ENCODE measurements at places on chromosomes 7 and 10.

DNA sequence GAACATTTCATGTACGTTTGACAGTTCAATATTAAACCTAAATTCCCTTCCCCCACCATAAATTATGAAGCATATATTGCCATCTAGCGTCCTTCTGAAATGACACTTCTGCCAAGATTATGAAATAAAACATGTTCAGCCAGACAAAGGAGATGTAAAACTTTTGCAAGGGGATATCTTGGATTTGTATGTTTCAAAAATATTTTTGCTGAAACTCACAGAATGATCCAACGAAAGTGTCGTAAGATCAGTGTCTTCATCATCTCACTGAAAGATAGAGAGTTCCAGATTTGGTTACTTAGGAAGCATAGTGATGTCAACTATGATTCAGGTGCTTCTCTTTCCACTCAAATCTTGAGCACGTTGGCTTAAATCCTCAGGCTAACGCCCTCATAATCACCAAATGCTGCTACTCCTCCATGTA lies 904.3 kb downstream of the XPNPEP1 start:
- no peak for DNase-seq

GRCh38 chr7:118132764-118133163 lies 51.2 kb upstream of the LSM8 start:
- DNase-seq: no peak

DNA sequence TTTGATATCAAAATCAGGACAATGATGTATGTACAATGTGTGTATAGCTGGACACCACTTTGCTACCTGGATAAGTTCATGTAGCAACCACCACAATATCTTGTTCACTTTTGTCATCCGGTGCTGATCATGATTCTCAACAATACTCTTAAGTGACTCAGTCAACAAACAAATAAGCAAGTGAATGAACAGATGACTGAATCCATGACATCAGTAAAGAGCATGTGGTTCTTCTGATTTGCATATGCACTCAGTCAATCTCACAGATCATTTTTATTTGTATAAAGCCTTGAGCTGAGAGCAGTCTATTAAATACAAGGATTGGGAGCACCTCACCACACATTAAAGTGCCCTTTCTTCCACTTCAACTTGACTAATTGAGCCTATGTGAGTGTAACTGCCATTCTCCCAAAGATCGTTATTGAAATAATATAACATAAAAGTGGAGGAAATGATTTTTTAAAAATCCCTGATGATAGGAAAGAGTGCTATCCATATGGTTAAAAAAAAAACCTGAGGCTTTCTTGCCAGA lies 69.5 kb downstream of the NPSR1 start:
- no peak for DNase-seq

GRCh38 chr10:111835574-111835973 lies 348.0 kb downstream of the GPAM start:
- no peak for DNase-seq

DNA sequence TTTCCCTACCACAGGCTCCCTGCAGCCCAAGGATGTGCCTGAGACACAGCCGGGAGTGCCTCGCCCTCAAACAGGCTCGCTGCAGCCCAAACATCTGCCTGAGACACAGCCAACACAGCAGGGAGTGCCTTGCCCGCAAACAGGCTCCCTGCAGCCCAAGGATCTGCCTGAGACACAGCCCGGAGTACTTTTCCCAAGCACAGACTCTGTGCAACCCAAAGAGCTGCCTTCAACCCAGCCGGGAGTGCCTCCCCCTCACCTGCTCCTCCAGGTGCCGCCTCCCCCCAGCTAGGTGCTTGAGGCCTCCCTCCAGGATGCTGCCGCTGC lies 42.9 kb downstream of the ANTXRL start:
- no peak for DNase-seq

DNA sequence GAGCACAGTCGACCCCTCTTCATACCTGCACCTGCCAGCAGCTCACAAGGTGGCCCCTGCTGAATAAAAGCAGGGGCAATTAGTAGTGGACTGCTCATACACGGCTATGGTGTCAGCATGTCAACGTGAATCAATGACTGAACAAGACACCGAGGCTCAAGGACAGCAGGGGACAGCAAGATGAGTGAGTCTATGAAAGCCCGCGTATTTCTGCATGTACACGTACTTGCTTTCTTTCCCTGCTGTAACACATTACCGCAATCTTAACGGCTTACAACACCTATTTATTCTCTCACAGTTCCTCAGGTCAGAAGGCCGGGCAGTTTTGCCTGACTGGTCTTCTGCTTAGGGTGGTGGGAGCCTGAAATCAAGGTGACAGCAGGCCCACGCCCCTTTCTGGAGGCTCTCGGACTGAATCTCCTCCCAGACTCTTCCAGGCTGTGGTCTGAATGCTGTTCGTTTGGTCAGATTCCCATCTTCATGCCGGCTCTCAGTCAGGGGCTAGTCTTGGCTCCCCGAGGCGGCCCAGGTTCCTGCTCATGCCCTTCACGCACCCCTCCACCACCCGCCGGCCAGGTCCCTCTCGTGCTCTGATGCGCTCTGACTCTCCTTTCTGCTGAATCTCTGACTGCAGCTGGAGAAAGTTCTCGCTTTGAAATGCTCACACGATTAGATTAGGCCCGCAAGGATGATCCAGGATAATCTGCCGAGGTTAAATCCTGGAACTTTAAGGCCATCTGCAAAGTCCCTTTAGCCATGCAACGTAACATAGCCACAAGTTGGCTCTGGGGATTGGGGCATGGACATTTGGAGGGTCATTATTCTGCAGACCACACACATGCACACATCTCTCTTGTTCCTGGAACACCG lies 7.8 kb upstream of the PPP2R2D start:
- no peak for DNase-seq

DNA sequence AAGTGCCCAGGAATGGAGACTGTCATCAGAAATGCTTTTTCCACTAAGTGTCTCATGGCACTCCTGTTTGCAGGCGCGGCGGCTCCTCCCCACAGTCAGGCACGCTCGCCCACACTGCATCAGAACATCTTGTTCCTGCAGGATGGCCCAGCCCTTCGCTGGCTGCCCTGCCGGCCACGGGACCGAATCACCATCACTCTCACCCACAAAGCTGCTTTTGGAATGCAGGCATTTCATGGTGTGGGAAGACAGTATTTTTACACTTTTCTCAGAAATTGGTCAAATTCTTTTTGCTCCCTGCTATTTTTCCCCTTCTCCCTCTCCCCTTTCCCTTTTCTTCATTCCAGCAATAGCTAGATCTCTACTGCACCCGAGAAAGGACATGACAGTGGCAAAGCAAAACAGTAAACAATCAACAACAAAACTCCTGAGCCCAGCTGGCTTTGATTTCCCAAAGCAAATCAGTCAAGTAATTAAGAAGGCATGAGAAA lies 176.1 kb upstream of the TNS3 start:
- no peak for DNase-seq

DNA sequence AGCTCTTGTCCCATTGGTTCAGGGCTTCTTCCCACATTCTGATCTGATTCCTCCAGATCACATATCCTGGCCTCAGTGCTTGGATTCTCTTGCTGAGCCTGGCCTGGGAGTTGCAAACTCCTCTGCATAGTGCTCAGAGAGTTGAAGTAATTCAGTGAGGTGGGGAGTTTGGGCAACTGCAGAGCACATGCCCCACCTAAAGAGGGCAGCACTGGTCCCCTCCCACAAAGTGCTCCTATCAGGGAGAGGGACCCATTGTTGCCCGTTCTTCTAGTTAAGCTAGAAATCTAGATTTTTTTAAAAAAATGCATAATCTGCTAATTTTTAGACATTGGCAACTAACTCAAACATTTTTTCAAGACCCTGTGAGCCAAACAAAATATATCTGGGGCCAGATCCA lies 45.1 kb downstream of the CHN2 start:
- DNase-seq: no peak

DNA sequence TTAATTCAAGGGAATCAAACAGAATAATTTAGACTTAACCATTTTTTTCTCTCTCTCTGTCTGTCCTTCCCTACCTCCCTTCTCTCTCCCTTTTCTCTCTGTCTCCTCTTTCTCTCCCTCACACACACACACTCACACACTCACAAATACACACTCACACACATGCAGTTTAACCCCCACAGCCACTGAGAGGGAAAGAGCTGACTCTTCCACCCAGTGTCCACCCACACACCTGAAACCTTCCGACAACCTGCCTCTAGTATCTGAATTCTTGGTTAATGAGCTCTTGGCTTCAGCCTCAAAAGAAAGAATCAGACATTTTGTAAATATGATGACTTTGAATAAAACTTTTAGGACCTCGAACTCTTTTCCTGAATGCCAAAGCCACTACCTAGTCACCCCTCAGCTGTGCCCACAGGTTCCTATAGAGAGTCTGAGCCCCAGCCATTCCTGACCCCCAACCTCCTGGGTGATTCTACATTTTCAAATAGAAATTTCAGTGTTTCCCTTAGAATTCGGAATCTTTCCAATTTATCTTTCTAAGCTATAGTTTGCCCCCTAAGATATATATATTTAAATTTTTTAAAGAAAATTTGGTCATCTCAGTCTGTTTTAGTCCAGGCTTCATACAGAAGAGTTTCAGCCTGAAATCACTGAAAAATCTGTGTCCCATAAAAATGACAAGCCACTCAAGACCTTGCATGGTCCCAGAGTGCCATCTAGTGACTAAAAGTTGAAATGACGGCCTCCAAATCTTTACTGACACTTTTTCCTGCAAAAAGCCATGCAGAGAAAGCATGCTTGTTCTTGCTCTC lies 202.8 kb downstream of the IPMK start:
- DNase-seq: no peak

DNA sequence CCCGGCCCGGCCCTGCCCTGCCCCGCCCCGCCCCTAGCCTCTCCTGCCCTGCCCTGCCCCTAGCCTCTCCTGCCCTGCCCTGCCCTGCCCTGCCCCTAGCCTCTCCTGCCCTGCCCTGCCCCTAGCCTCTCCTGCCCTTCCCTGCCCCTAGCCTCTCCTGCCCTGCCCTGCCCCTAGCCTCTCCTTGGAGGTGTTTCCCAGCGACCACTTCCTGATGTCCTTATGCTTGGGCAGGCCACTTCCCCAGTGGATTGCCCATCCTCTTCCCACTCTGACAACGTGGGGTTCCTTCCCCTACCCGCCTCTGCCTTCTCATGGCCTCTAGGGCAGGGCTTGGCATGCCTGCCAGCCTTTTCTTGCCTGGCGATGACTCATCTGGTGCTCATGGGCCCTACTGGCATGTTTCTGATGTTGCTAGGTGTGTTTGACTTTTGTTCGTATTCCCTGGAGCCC lies 21.2 kb downstream of the PRXL2A start:
- no peak for DNase-seq

- DNase-seq: no peak
These were observed 199.0 kb downstream of the CHCHD3 start for GRCh38 chr7:132882714-132883428.

- no peak for DNase-seq
These were observed 1269.8 kb downstream of the XPNPEP1 start for GRCh38 chr10:108653531-108653930.

GRCh38 chr7:6618621-6619020 lies 3.2 kb downstream of the ZNF853 start:
- DNase-seq: no peak

DNA sequence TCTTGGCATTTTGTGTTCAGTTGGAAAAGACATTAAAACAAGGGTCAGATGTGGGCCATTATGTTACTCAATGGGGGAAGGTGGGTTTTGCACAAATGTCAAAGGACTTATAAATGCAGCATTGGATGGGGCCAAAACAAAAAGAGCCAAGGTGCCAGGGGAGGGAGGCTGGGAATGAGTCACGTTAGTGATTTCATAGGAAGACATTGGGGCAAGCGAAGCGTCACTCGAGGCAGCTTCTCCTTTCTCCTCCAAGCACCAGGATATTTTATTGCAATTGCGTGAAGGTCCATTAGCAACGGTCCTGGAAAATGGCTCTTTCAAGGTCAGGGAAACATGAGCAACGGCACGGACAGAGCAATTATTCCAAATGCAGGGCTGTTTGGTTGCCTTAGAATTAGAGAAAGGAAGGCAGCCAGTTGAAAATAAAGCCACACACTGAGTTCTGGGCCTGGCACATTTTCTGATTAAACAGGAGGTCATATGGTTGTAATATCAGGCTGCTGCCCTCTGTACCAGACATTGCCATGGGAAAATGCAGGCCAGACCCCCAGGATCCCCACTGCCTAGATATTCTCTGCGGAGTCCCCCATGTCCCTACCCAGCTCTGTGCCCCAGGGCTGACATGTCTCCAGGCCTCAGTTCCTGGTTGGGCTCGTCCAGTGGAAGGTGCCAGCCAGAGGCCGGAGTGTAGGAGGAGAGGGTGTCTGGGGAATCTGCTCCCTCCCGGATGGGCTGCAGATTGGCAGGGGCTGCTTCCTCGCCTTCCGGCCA lies 63.3 kb upstream of the NANOS1 start:
- no peak for DNase-seq

DNA sequence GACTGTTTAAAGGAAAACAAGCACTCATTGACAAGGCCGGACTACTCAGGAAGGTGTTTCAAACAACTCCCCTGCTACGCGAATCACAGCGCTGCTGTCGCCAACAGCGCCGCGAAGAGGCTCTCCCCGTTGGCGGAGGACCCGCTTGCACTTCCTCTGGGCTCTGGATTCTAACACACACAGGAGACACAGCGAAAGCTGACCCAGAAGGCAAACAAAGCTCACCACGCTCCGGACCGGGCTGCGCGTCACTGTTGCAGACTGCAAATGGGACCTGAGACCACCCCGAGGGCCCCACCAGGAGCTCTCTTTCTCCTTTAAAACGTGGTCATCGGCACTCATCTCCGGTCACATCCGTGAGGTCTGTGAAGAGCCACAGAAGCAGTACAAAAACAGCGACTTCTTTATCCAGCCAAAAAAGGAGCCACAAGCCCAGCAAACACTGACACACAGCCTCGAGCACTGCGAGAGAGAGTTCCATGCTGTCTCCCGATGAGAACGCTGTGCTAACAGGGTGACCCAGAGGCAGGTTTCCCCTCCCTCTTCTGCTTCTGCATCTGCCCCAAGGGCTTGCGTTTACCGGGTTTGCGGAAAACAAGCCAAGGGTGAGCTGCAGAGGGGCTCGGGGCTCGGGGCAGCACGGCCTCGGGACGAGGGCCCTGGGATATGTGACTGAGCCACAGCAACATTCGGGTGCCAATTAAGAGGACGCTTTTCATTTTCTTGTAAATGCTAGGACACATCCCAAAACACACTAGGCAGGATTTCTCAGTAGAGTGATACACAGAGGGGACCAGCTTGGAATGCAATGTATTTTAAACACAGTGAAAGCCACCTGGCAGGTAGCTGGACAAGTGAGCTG lies 41.3 kb downstream of the AMZ1 start:
- DNase-seq: no peak

DNA sequence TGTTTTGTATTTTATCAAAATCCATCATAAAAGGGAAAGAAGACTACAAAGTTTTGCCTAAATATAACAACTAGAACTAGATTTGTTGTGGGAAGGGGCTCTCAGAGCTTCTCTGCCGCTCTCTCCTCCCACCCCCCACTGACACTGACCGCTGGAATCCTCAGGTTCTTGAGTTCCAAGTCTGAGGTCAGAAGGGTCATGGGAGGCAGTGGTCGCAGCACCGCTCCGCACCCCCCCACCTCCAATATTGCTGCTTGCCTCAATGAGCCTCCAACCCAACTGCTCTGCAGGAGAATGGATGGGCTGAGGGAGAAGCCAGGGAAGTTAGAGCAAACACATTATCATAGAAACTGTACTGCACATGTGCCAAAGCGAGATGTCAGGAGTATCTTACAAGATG lies 359.4 kb downstream of the GRID1 start:
- DNase-seq: no peak

Data from stimulated activated CD8-positive, alpha-beta memory T cell treated with anti-CD3 and anti-CD28 coated beads, Interleukin-4, amount 100 ng/mL, for 4 hours (primary cell).